ENCODE measurements at places on chromosomes 5 and 9. TPM values are rescaled to one million over a fixed set of nuclear protein-coding genes. Genes with fewer than 3 reads are reported as not detected.

ROR2 gene
- 0.03 TPM for total RNA-seq

DNA sequence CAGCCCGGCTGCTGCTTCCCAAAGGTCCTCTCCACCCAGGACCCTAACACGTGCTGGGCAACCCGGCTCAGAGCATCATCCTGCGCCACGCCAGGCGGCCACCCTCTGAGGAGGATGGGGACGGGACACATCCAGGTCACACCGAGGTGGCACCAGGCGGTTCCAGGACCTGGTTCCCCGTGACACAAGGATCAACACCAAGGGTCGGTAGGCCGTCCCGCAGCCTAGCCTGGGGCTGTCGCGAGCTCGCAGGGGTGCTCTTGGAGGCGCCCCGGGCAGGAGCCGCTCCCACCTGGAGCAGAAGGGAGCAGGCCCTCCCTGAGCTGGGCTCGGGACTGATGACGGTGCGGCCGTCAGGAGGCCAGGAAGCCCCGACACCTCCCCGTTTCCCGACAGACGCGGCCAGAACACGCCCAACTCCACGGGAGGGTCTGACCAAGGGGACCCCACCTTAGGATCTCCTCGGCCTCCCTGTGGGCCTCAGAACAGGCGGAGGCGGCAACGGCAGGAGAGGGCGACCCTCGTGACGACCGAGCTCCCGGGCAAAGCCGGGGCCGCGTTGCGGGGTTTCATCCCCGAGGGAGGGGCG, 6.3 kb downstream of the EXD3 start:
- DNase-seq = no peak

GRCh38 chr5:56059854-56060253, 65.1 kb upstream of the IL6ST start:
- DNase-seq = no peak

DNA sequence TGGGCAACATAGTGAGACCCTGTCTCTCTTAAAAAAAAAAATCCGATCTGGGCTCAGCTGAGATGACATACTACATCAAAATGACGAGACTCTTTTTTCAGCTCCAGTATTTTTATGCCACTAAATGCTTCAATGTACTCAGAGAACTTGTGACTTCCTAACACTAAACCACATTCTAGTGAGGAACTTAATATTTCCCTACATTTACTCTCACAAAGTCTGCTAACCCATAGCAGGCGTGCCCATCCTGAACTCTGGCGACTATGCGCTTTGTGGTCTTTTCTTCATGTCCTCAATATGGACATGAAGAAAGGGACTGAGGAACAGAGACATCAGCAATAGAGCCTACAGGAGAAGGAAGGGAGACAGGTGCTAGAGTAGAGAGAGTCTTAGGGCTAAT, 41.3 kb downstream of the ITK start:
- DNase-seq = no peak

KIF4B gene
- total RNA-seq = not detected

DNA sequence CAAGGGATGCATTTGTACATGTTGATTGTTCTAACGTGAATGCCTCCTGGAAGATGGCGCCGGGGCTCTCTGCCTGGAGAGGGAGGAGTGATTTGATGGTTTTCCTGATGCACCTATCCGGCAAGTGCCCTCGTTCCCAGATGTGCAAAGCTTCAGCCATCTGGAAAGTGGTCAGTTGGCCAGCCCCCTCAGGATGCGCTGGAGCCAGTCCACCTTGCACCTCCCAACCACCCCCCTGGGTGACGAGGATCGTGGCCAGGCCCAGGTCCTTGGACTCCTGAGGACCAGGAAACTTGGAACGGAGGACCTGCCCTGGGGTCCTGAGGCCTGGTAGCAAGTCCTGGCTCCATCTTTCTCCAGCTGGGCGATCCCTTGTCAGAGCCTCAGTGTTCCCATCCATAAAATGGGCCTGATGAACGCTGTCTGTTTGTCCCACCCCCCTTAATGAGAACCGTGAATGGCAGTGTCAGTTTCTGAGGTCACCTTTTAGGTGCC, 23.6 kb upstream of the RNU6ATAC start:
- DNase-seq = no peak

GRCh38 chr9:103942651-103943050, 151.5 kb upstream of the SMC2 start:
- DNase-seq = no peak

DNA sequence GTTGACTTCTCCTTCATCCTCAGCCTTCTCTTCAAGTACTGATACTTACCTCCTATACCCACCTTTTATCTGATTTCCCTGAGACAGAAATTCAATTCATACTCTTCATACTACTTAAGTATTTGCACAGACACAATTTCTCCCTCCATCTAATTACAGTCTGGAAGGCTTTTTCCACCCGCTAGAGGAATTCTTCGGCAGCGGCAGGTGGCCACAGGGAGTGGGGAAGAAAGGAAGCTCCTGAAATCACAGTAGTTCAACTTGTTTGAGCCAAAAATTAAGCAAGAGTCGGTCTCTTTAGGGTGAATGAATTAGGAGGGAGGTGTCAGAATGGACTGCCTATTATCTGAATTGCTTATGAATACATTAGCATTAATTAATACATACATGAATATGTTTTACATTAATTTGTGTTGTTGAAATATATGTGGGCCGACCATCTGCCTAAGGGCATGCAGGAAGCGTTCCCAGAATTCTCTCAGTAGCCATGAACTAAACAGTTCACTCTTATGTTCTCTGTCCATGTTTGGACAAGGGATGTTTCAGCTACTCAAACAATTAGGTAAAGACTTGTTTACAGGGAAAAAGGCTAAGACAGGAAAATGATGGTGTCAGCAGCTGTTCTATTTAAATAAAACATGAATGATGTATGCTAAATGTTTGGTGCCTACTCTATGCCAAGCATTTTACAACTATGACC, 101.4 kb upstream of the SMARCA2 start:
- no peak for DNase-seq

- peak; percentile 35 for DNase-seq
Observed at GRCh38 chr9:117411547-117411946, 3.3 kb downstream of the ASTN2 start.

STK32A gene
- total RNA-seq = 0.39 TPM

DNA sequence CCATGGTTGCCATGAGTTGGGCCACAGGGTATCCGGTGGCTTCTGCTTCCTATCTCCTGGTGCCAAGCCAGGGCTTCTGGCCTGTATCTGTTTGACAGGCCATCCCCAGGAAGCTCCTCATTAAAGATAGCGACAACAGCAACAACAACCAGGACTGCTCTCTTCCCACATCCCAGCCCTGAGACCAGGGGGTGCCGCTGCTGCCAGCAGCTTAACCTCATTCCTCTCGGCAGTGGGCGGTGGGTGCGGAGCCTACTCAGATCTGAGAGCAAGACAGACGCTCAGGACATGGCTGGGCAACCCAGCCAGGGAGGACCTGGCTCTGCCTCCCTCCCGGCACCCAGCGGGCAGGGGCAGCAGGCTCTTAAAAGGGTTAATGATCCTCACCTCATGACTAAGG, 98.3 kb downstream of the PSD2 start:
- DNase-seq = no peak

OTP gene
- total RNA-seq = not detected

DNA sequence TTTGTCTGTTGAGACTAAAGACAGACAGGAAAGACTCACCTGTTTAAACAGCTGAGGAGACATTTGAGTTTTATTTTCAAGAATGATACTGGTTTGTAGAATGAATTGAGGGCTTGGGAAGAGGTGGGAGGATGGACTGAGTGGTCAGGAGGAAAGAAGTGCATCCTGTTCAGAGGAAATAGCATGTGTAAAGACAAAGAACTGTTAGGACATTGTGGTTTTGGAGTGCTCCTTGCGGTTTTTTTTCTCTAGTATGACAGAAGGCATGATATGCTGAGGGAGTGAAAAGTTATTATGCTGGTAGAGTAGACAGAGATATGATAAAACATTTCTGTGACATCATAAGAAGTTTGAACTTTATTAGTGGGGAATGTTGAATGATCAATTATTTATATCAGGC, 270.7 kb upstream of the ELAVL2 start:
- peak; percentile 75 for DNase-seq

PTBP3 gene
- 49.5 TPM for total RNA-seq
